ENCODE measurements at places on chromosomes 7 and 10.

DNA sequence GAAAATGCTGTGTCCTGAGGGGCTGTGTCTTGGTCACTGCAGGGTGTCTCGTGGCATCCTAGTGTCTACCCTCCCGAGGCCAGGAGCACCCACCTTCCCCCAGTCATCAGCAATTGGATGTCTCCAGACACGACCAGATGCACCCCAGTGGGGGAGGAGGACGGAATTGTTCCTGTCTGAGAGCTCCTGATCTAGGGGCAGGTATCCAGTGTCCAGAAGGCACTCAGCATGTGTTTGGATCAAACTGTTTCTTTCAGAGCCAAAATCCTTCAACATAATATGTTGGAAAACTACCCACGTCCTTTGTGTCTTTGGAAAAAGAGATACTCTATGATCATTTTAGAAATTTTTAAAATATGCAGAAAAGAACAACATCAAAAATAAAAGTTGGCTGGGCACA is 16.9 kb downstream of the PRKRIP1 start:
- no peak for DNase-seq

DNA sequence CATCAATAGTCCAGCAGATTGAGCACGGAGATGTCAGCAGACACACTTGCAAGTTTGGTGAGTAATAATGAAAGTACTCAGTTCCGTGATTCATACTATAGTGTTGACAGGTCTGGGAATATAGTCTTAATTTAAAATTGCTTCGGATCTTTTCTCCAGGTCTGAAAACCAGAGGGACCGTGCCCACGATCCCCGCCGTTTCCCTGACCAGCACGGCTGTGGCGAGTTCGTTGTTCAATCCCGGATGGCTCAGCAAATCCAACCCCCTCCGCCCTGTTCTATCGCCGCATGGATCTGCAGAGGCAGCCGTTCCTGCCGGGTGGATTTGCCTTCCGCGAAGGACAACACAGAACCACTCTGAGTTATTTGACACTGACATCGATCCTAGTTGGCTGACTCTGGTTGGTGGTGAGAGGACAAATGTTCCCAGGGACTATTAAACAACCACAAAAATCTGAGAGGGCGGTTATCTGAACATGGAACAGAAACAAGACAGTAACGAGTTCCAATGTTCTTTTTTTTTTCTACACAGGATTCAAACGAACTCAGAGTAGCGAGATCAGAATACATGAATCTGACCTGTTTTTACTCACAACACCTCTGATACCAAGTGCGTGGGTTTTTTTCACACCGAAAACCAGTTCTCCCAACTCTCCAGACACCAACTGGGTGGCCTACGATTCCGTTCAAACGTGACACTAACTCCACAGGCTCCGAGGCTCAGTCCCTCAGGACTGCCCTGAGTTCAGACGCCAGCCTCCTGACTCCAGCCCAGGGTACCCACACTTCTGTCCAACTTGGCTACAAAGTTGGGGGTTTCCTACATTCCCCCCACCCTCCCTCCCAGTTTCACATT is 52.7 kb downstream of the RBM17 start:
- no peak for DNase-seq

GRCh38 chr10:63707254-63707910 is 186.2 kb downstream of the REEP3 start:
- no peak for DNase-seq

GRCh38 chr7:46682836-46683624 is 762.0 kb upstream of the IGFBP3 start:
- DNase-seq: no peak

DNA sequence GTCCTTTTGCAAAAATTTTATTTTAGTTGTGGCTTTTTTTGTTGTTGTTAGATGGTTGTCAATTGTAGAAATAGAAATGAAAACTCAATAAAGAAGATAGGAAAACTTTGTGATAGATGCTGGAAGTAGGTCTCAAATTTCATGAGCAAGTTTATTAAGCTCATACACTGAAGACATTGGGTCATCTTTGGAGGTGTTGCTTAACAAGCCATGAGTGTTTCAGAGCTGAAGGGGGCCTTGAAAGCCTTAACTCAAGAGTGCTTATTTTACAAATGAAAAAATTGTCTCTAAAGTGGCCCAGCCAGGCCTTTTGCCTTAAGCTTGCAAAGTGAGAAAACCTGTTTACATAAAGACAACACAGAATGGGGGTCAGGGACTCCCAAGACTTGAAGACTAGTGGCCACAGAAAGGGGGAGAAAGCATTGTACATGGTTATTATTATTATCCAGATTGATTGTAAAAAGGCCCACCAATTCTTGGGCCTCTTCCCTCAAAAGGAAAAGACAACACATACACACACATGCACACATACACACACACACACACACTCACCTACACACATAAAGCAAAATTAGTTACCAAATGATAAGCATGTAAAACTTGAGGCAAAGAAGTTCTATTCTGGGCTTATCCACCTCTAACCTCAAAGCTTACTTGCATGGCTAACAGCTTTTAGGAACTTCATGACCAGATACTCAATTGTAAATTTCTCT is 49.7 kb upstream of the GLCCI1 start:
- DNase-seq: no peak

- DNase-seq: no peak
Observed at GRCh38 chr7:7911369-7912123, 57.0 kb upstream of the GLCCI1 start.

GRCh38 chr7:2612445-2613097 is 19.2 kb upstream of the TTYH3 start:
- peak; percentile 76 for DNase-seq

- DNase-seq: no peak
Observed at GRCh38 chr10:42112331-42113157, 525.8 kb downstream of the ZNF33B start.

DNA sequence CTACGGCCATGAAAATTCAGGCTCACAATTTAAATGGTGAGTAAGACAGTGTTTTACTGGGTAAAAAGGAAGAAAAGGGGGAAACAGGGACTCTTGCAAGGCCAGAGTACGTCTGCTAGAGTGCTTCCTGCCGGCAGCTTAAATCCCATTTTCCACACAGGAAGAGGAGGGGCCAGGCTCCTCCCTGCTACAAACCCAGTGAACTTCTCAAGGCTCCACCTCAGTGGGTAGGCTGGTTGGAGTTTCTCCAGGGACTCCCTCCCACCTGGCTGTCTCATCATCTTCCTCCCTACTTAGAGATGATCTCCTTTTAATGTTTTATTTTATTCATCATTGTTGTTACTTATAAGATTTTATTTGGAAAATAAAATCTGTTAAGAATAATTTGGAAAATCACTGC is 62.6 kb upstream of the SEMA3C start:
- no peak for DNase-seq

GRCh38 chr7:110774071-110774470 is 316.9 kb upstream of the LRRN3 start:
- no peak for DNase-seq

GRCh38 chr10:115996031-115996430 is 277.0 kb downstream of the GFRA1 start:
- DNase-seq: no peak

GRCh38 chr10:131788386-131788785 is 112.4 kb upstream of the PPP2R2D start:
- DNase-seq: no peak

- no peak for DNase-seq
Observed at GRCh38 chr7:105011141-105011830, 2.7 kb upstream of the KMT2E start.

- no peak for DNase-seq
Observed at GRCh38 chr7:29854257-29854938, 48.1 kb downstream of the WIPF3 start.

GRCh38 chr7:26199301-26200037 is 1.1 kb downstream of the HNRNPA2B1 start:
- DNase-seq: peak; percentile 70

GRCh38 chr10:122957474-122957873 is 3.4 kb upstream of the C10orf88 start:
- DNase-seq: no peak

DNA sequence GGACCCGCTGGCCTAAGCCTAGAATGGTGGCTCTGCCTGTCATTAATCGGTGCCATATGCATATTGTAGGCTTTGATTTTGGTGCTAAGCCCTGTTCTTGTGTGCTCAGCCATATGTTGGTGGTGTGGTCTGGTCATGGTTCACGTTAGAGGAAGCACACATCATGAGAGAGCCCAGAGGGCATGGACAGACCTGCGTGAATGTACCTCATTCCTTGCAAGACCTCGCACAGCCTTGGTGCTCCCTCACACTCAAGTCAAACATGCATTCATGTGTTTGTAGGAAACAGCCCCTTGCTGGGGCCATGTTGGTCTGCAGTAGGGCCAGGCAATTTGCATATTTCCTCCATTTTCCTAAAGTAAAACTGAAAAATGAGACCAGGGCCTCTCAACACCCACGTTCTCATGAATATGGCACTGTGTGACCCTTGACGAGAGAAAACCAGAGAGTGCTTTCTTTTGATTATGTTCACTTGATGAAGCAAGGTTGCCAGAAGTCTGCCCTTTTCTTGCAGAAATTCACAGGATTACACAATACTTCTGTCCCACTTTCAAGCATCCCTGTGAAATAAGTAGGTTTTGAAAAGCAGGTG is 268.7 kb downstream of the CELF2 start:
- DNase-seq: no peak

- no peak for DNase-seq
Observed at GRCh38 chr7:155756322-155756721, 55.9 kb downstream of the SHH start.

- no peak for DNase-seq
Observed at GRCh38 chr7:28621369-28621841, 209.1 kb downstream of the CREB5 start.

GRCh38 chr10:27995311-27995710 is 3.6 kb downstream of the ODAD2 start:
- DNase-seq: no peak

DNA sequence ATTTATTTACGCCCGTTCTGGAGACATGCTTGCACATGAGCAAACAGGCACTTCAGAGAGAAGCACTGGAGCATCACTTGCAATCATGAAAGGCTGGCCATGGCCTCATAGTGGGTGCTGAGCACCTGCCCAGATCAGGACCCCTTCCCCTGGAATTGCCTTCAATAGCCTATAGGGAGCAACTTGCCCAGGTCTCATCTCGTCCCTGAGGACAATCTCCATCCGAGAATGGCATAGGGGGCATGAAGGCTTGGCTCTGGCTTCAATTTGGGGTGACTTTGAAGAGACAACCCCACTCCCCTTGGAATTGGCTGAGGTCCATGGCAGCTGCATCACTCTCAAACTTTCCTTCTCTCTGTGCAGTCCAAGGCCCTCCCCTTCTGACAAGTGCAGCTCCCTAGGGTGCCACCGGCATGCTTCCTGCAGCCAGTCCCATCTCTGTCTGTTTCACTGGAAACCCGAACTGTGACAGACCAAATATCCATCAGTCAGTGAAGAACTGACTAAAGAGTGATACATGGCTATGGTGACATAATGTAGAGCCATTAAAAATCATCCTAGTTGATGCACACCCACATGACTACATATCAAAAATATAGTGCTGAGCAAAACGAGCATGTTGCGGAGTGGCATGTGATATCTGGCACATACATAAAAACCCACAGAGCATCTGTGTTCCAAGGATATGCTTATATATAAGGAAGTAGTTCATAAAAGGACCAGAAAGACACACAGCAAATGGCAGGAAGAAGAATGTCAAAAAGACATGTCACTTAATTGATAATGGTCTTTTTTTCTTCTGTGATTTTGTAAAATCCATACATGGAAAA is 12.4 kb downstream of the GDF2 start:
- DNase-seq: peak; percentile 15

GRCh38 chr7:156479596-156479995 is 161.0 kb upstream of the RNF32 start:
- DNase-seq: no peak

DNA sequence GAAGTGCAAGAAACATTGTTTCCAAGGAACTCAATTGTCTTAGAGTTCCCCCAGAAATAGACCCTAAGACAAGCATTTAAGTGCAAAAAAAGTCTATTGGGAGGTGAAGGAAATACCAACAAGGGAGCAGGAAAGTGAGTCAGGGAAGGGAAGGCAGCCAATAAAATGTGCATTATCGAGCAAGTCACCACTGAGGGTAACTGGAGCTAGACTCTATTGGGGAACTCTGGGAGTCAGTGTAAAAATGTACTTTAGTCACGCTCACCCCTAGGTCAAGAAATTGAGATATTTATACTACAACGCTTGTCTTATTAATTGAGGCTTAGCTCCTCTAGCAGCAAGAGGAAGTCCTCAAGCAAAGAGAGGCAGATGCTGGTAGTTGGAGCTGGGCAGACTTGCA is 137.7 kb downstream of the RTKN2 start:
- no peak for DNase-seq

GRCh38 chr10:106565546-106565945 is 599.0 kb downstream of the SORCS1 start:
- DNase-seq: no peak

GRCh38 chr10:91411621-91412020 is 1.5 kb downstream of the HECTD2 start:
- no peak for DNase-seq

GRCh38 chr7:94307399-94308048 is 87.2 kb upstream of the COL1A2 start:
- no peak for DNase-seq

GRCh38 chr7:92645114-92646061 is 55.2 kb upstream of the FAM133B start:
- peak; percentile 23 for DNase-seq

- DNase-seq: peak; percentile 32
Observed at GRCh38 chr10:111281516-111281915, 204.7 kb downstream of the ADRA2A start.
